Mesothelial cell of epicardium (in vitro differentiated cells): ENCODE measurements at places on chromosomes 16 and 17. TPM values are rescaled to one million over a fixed set of nuclear protein-coding genes. Genes with fewer than 3 reads are reported as not detected.

Gene TP53TG3F
- total RNA-seq = not detected in 3 replicates

Gene ST6GALNAC1
- 1.3 to 1.5 TPM (median 1.4 TPM) in 3 replicates for total RNA-seq

Gene KRTAP3-1
- 0.41 to 1.3 TPM (median 0.95 TPM) in 3 replicates for total RNA-seq

Gene AKAP10
- total RNA-seq = 39.0 to 40.1 TPM (median 39.6 TPM) in 3 replicates

Gene CNGB1
- 0.07 to 0.27 TPM (median 0.14 TPM) in 3 replicates for total RNA-seq

Gene PLCG2
- 3.1 to 5.7 TPM (median 4.2 TPM) in 3 replicates for total RNA-seq

Gene CLDN7
- 79.2 to 86.1 TPM (median 79.9 TPM) in 3 replicates for total RNA-seq

GRCh38 chr17:75301502-75302206 lies 12.4 kb upstream of the SLC25A19 start:
- no peak overlapping the region for H3K4me3 ChIP-seq
- H3K27ac ChIP-seq = no peak overlapping the region
- H3K4me1 ChIP-seq = no peaks in the 10 kb centered on the region
- H3K27me3 ChIP-seq = no peaks in the 10 kb centered on the region
- H3K36me3 ChIP-seq = no peaks in the 10 kb centered on the region

DNA sequence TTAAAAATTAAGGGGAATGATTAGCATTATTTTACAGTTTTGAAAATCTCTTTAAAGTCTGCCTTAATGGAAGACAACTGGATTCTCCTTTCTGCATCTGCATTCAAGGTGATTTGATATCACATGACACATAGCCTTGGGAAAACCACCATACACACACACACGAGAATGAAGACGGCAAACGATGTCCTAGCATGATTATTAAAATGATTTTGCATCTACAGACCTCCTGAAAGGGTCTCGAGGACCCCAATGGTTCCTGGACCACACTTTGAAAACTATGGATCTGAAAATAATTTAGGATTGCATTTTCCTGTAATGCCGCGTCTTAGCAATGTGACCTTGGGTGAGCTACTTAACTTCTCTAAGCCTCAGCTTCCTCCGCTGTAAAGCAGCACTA lies 11.8 kb upstream of the CHST4 start:
- H3K4me1 ChIP-seq = no peaks in the 10 kb centered on the region
- H3K27ac ChIP-seq = no peak overlapping the region
- DNase-seq = no peak
- H3K4me3 ChIP-seq = no peak overlapping the region
- no peaks in the 10 kb centered on the region for H3K36me3 ChIP-seq
- peaks cover 15% of the 10 kb centered on the region for H3K27me3 ChIP-seq

- H3K4me1 ChIP-seq = peaks cover 7% of the 10 kb centered on the region
- no peak overlapping the region for H3K4me3 ChIP-seq
- no peaks in the 10 kb centered on the region for H3K36me3 ChIP-seq
- DNase-seq = no peak
These were observed 5.6 kb upstream of the CARHSP1 start for GRCh38 chr16:8874388-8874787.

DNA sequence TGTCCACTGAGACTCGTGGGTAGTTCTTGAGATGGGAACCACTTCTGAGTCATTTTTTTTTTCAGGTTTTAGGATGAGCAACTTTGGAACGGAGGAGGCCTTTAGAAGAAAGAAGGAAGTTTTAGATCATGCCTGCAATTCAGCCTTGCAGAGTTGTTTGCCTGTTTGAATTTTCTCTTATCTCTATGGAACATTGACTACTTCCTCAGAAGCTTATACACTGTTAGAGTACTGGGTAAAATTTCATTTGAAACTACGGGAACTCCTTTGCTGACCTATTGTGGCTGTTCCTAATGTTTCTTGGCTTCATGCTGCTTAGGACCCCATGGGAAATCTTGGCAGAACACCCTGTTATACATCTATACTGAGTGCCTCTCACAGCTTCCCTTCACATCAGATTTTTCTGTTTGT lies 70.8 kb downstream of the MAP2K6 start:
- H3K4me1 ChIP-seq = peaks cover 13% of the 10 kb centered on the region
- no peak overlapping the region for H3K27ac ChIP-seq
- H3K27me3 ChIP-seq = no peaks in the 10 kb centered on the region

GRCh38 chr17:74875155-74875976 lies 2.6 kb upstream of the FDXR start:
- DNase-seq = no peak
- no peak overlapping the region for H3K27ac ChIP-seq
- no peak overlapping the region for H3K4me3 ChIP-seq
- peaks cover 2% of the 10 kb centered on the region for H3K27me3 ChIP-seq
- H3K4me1 ChIP-seq = peaks cover 26% of the 10 kb centered on the region

- no peaks in the 10 kb centered on the region for H3K27me3 ChIP-seq
- H3K36me3 ChIP-seq = peaks cover 22% of the 10 kb centered on the region
- H3K4me1 ChIP-seq = no peaks in the 10 kb centered on the region
- H3K27ac ChIP-seq = no peak overlapping the region
These were observed 20.8 kb downstream of the GGA3 start for GRCh38 chr17:75240394-75241142.

DNA sequence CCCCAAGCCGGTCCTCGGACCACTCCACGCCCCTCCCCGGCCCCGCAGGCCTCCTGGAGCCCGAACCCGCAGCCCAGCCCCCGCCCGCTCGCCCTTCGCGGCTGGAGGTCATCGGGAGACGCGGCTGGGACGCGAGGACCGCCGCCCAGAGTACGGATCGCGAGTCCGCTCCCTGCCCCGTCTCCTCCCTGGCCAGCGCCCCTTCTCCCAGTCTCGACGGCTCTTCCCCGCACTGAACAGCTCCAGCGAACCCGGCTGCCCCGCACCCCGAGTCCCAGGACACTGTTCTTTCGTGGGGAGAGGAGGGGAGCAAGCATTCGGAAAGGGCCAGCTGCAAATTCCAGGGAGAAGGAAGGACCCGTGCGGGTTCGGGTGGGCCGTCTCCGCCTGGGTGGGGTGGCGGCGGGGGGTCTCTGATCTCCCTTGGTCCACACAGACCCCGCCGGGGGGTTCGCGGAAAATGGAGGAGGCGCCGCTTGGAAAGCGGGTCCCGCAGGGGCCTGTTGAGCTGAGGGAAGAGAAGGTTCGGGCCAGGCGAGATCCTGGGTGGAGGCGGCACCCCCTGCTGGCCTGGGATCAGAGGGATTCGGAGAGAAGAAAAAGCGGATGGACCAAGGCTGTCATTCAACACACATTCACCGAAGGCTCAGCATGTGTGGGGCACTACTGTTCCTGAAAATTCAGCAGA lies 632 bp upstream of the RTN4RL1 start:
- peak; percentile 78 for DNase-seq
- peaks cover 21% of the 10 kb centered on the region for H3K4me1 ChIP-seq
- H3K36me3 ChIP-seq = no peaks in the 10 kb centered on the region
- no peak overlapping the region for H3K27ac ChIP-seq

DNA sequence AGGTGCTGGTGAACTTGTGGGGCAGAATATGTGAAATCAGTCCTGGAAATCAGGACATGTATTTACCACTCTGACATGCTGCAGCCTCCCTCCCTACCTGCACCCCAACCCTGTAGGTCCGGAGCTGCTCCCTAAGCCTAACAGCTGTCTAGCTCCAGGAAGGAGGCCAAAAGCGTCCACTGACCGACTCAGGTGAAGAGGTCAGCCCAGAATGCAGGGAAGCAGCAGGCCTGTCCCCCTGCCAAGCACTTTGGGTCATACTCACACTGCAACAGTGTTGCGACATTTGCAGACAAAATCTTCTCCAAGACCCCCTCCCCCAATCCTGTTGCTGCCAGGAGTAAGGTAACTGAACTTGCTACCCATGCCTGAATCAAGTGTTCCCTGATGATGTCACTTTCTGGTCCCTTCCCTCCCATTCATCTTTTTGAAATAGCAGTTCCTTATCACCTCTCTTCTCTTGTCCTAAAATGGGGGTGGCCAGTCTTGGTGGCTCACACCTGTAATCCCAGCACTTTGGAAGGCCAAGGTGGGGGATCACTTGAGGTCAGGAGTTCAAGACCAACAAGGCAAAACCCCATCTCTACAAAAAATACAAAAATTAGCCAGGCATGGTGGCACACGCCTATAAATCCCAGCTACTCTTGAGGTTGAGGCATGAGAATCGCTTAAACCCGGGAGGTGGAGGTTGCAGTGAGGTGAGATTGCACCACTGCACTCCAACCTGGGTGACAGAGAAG lies 1.3 kb upstream of the ACLY start:
- H3K4me3 ChIP-seq = peak overlapping the region; percentile 91
- H3K27me3 ChIP-seq = no peaks in the 10 kb centered on the region
- H3K4me1 ChIP-seq = peaks cover 29% of the 10 kb centered on the region
- DNase-seq = no peak
- peak overlapping the region; percentile 97 for H3K27ac ChIP-seq

GRCh38 chr16:56601325-56601724 lies 7.1 kb upstream of the MT2A start:
- H3K36me3 ChIP-seq = no peaks in the 10 kb centered on the region
- H3K4me1 ChIP-seq = no peaks in the 10 kb centered on the region
- H3K27me3 ChIP-seq = peaks cover 37% of the 10 kb centered on the region
- DNase-seq = no peak
- H3K27ac ChIP-seq = no peak overlapping the region
- no peak overlapping the region for H3K4me3 ChIP-seq

GRCh38 chr16:11231367-11231970 lies 24.5 kb downstream of the SOCS1 start:
- no peak overlapping the region for H3K27ac ChIP-seq
- H3K4me3 ChIP-seq = no peak overlapping the region
- H3K36me3 ChIP-seq = no peaks in the 10 kb centered on the region
- no peaks in the 10 kb centered on the region for H3K27me3 ChIP-seq
- H3K4me1 ChIP-seq = no peaks in the 10 kb centered on the region
